ENCODE measurements at places on chromosomes 7 and 10. TPM values are rescaled to one million over a fixed set of nuclear protein-coding genes. Genes with fewer than 3 reads are reported as not detected.

SPDYE8 gene
- not detected for total RNA-seq

NODAL gene
- total RNA-seq = 84.7 TPM

RHOBTB1 gene
- total RNA-seq = 2.5 TPM

PRPS1L1 gene
- not detected for total RNA-seq

DNA sequence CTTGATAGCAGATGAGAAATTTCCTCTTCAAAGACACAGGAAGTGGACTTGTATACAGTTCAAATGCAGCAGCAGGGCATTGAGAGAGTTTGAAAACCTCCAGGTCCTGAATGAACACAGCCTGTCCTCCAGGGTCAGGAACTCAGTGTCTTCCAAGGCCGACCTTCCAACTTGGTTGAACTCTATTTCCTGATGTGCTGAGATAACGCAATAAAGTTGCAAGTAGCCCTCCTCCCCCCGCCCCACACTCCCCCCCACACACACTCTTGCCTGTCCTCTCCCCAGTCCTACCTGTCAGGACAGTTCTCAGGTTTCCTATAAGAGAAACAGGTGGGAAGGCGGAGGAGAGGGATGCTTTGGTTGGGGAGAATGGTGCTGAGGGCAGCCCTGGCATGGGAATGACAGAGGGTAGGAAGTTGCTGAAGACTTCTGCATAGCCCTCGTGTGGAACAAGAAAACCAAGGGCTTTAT lies 90.0 kb downstream of the CCDC71L start:
- no peak for DNase-seq
- H3K4me3 ChIP-seq = no peak overlapping the region
- no peaks in the 10 kb centered on the region for H3K36me3 ChIP-seq
- H3K4me1 ChIP-seq = peaks cover 2% of the 10 kb centered on the region
- no peak overlapping the region for H3K27ac ChIP-seq

DNA sequence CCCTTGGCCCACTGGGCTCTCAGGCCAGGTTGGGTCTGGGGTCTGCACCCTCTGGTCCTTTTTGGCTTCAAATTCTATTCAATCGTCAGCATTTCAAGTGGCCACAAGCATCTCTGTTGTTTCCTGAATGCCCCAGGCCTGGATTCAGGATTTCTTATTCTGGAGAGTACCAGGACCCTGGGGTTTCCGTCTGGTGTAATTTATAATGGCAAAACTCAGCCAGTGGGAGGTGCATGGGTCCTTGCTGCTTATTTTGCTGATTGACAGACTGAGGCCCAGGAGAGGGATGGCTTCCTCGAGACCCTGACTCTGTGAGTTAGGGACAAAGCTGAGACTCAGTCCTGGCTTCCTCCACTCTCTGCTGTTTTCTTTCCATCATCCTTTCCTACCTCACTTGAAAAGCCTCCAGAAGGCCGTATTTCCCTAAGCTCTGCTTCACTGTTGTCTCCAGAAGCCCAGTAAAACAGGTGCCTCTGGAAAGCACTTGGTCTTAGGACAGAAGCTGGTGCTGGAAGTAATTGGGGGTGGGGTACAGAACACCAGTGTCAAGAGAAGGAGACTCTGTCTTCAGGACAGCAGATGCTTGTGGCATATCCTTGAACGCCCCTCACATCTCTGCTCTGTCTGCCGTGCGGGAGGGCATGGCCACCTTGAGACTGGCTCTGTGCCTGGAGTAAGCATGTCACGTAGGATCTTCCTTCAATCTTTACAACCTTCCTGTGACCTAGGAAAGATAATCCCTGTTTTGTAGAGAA lies 39.4 kb upstream of the SH2D4B start:
- no peak for DNase-seq
- no peaks in the 10 kb centered on the region for H3K4me1 ChIP-seq
- H3K27ac ChIP-seq = no peak overlapping the region
- H3K27me3 ChIP-seq = no peaks in the 10 kb centered on the region
- peaks cover 4% of the 10 kb centered on the region for H3K36me3 ChIP-seq

Data from H9 (cell line).